ENCODE measurements at places on chromosomes 2 and 18. TPM values are rescaled to one million over a fixed set of nuclear protein-coding genes. Genes with fewer than 3 reads are reported as not detected.

- DNase-seq = no peak
Measured at GRCh38 chr18:7576685-7577084, 9.6 kb downstream of the PTPRM start.

GRCh38 chr18:78765142-78765541 is 214.5 kb upstream of the SALL3 start:
- no peak for DNase-seq

DNA sequence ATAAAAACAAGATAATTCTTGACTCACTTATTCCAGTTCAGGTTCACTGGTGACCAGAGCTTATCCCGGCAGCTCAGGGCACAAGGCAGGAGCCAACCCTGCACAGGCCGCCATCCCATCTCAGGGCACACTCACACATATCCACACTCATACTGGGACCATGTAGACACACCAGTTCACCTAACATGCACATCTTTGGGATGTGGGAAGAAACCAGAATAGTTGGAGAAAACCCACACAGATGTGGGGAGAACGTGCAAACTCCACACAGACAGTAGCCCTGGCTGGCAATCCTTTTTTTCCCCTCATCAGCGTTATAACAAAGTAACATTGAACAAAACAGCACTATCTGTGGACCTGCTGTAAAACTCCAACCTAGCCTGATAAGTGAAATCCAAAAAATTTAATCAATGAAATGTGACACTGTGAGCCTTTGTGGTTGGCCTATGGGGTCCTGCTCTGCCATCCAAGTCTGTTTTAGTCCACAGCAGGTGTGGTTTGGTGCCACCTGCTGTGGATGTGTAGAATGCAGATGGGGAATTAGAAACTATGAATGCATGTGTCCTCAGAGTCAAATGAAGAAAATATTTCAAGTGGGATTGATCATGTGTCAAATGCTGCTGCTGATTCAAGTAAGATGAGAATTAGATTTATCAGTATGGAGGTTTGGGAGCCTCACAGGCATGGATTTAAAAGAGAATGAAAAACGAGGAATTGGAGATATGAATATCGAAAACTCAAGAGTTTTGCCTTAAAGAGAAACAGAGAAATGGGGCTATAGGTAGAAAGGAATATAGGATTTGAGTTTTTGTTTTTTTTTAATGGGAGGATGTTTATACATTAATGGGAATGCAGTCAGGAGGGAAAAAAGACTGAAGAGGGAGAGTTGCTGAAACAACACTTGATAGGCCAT is 47.0 kb downstream of the UGP2 start:
- peak; percentile 71 for DNase-seq

DNA sequence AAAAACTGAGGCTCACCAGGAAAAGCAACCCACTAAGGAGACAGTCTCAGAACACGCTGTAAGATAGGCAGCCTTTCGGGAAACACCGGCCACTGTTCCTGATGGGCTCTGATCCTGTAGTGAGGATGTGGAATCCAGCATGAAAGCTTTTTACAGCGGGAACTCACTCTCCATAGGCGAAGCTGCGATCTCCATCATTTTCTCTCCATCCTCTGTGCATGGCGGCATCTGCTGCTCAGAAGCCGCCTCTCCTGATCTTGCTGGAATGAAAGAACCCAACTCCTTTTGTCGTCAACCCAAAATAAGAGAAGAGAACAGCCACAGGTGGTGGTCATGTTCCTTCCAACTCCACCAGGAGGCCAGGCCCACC is 49.9 kb downstream of the TMEM18 start:
- DNase-seq = no peak

FKBP1B gene
- 1.5 TPM for total RNA-seq
